ENCODE measurements at places on chromosomes 4 and X.

DNA sequence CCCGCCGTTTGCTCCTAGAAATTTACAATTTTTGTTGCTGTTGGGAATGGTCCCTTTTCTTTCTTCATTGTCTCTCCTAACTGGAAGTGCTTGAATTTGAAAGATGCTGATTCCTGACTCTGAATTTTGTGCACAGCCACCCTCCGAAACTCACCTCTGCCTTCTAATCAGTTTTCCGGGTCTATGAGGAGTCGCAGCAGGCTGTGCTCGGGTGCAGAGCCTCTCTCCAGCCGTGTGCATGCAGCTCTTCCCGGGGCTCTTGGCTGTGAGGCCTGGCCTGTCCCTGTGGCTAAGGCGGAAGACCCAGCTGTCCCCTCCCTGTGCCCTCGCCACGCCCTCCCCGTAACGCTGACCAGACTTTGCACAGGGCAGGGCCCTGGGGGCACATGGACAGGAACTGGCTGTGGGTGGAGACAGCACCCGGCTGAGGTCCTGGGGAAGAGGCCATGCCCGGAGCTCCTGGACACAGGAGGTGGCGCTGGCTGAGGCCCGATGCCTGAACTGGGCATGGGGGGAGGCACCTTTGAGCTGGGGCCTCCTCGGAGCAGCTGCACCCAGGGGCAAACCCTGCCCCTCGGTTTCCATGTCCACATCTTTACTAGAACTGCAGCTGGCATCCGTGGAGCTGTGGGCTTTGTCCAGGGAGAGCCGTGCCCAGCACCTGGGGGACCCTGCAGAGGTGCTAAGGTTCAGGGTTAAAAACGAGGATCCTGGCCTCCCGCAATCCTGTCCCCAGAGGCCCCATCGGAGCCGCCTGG is 32.6 kb upstream of the SPON2 start:
- DNase-seq = no peak

GRCh38 chr4:57231781-57232180 is 121.6 kb upstream of the IGFBP7 start:
- peak; percentile 56 for DNase-seq

GRCh38 chrX:153935326-153935851 is 552 bp upstream of the NAA10 start:
- DNase-seq = no peak

DNA sequence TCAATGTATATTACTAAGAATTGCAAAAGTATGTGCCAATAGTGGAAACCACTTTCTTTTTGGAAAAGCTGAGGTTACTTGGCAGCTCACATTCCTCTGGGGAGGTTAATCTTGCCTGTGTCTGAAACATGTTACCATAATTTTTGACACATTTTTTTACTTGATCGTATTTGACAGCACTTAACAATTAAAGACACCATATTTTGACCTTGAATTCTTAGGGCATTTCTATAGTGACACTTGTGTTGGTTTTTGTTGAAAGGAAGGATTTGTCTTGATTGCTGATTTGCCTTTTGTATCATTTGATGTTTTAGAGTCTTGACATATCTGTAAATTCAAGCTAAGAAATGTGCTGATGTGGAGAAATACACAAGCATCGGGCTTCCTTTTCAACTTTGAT is 2135.5 kb downstream of the PCDH7 start:
- DNase-seq = no peak

DNA sequence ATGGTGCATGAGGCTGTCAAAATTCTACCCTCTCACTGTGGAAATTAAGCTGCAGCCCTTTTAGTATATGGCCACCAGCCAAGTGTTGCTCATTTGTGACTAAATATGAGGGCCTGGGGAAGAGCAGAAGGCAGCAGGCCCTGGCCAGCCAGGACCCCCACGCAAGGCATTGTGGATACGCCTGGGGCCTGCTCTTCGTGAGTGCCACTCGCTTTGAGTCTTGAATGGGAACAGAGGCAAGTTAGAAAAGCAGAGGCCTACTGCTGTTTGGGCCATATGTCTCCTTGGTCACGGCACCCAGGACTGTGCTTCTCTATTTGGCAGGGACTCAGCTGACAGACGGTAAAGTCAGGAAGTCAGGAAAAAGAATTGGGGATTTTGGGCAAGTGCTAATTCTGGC is 10.9 kb downstream of the RTL5 start:
- no peak for DNase-seq

DNA sequence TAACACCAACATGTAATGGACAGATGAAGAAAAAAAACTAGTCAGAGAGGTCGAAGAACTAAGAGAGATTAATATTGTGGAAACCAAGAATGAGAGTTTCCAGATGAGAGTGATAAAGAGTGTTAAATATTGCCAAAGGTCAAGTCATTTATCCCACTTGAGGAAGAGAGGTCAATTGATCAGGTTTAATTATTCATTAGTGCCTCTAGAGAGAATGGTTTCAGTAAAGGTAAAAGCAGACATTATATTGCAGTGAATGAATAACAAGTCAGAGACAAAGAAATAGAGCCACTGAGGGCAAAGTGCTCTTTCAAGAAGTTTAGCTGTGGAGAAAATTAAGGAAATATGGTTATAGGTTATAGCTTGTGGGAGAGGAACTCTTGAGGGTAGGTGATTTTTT is 263.1 kb downstream of the GUCY2F start:
- DNase-seq = no peak

GRCh38 chr4:2486981-2487380 is 18.1 kb downstream of the RNF4 start:
- no peak for DNase-seq

GRCh38 chrX:115584696-115585095 is 23.7 kb downstream of the PLS3 start:
- no peak for DNase-seq

DNA sequence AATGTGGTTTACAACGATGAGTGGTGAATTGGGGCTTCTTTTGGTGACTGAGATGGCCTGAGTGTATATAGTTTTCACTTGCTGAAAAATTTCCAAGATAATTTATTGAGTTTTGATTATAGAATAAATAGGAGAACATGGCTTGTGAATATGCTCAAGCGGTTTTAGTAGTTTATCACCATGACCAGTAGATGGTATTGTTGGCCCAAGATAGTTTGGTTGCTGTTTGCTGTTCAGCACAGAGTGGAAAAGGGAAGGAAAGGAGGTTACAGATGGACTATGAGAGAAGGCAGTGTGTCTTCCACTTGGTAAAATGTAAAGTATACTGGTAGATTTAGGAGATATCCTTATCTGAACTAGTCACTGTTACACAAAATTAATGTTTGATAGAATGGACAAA is 55.8 kb upstream of the POU4F2 start:
- DNase-seq = no peak

DNA sequence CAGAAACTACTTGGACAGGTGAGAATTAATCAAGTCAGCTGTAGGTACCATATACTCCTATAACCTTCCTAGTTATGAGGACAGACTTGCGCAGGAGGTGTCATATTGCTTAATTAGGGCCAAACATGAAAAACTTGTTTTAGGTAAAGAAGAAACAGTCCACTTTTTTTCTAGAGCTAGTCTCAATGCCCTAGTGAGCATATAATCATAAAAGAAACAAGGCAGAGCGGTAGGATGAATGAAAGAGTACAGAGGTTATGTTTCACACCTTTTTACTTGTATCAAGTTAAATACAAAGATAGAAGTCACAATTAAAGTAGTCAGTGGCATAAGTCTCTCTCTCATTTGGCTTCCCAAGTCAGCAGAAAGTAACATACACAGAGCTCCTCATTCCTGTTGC is 88.9 kb downstream of the RPS6KA6 start:
- no peak for DNase-seq

- no peak for DNase-seq
Measured at GRCh38 chrX:75963774-75964173, 178.7 kb upstream of the MAGEE2 start.

DNA sequence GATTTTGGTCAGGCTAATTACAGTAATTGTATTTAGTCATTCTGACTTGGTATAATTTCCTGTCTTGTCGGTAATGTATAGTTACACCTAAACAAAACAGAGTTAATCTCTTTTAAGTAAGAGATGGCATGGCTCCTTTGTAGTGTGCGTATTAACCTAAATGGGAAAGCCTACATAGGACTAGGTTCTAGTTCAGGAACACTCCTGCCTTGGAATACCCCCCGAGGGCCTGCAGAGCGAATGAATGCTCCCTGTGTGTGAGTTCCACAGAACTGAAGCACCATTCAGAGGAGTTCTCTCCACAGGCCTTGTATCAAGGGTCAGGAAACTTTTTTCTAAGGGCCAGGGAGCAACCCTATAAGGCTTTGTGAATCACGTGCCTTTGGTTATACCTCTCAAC is 44.9 kb upstream of the STIM2 start:
- no peak for DNase-seq

DNA sequence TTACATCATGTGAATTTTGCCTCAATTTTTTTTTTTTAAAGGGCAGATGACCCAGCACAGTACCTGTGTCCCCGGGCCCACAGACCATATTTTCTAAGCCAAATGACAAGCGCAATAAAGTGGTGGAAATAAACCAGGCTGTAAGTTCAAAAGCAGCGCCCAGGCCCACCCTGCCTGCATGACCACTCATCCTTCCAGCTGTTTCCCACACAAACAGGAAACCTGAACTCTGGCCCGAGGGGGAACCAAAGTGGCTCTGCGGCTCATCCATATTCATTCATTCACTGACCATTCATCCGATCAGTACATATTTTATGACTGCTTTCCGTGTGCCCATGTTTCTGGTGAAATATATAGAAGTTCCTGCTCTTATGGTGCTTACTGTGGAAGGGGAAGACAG is 33.7 kb upstream of the CRMP1 start:
- DNase-seq = no peak

- DNase-seq = no peak
Measured at GRCh38 chr4:81454948-81455347, 16.8 kb downstream of the RASGEF1B start.
